BJ (cell line): ENCODE measurements at places on chromosomes 5 and 9. TPM values are rescaled to one million over a fixed set of nuclear protein-coding genes. Genes with fewer than 3 reads are reported as not detected.

EFCAB9 gene
- not detected in 2 replicates for polyA plus RNA-seq

ZBTB6 gene
- polyA plus RNA-seq, result 2.5 and 5.0 TPM in 2 replicates

DNAH5 gene
- 1.1 and 1.8 TPM in 2 replicates for polyA plus RNA-seq

TBC1D2 gene
- 38.8 and 70.3 TPM in 2 replicates for polyA plus RNA-seq

OR1K1 gene
- polyA plus RNA-seq, result not detected in 2 replicates

C7 gene
- polyA plus RNA-seq, result 0.28 and 0.31 TPM in 2 replicates

EIF4E1B gene
- polyA plus RNA-seq, result not detected in 2 replicates

SPINK13 gene
- polyA plus RNA-seq, result not detected in 2 replicates

NTNG2 gene
- 0.44 and 0.74 TPM in 2 replicates for polyA plus RNA-seq

RANBP3L gene
- not detected in 2 replicates for polyA plus RNA-seq

TIFAB gene
- polyA plus RNA-seq, result not detected in 2 replicates

C5orf58 gene
- not detected in 2 replicates for polyA plus RNA-seq

PTPRD gene
- 0.39 and 0.48 TPM in 2 replicates for polyA plus RNA-seq

TAF11L14 gene
- polyA plus RNA-seq, result not detected in 2 replicates

ATP10B gene
- not detected in 2 replicates for polyA plus RNA-seq

LOX gene
- polyA plus RNA-seq, result 632 and 668 TPM in 2 replicates

PCDHA5 gene
- not detected in 2 replicates for polyA plus RNA-seq

STPG3 gene
- polyA plus RNA-seq, result not detected in 2 replicates

INVS gene
- polyA plus RNA-seq, result 9.7 and 16.1 TPM in 2 replicates

CNTFR gene
- 0.09 TPM in 1 of 2 replicates, not detected in the other for polyA plus RNA-seq

IFNA21 gene
- polyA plus RNA-seq, result not detected in 2 replicates

ENG gene
- polyA plus RNA-seq, result 23.3 and 44.6 TPM in 2 replicates

GARIN3 gene
- not detected in 2 replicates for polyA plus RNA-seq

SEMA4D gene
- polyA plus RNA-seq, result 0.38 and 0.50 TPM in 2 replicates

ZDHHC11 gene
- 0.10 and 0.15 TPM in 2 replicates for polyA plus RNA-seq

SGCD gene
- 17.0 and 26.7 TPM in 2 replicates for polyA plus RNA-seq

MCC gene
- polyA plus RNA-seq, result 2.3 TPM in 2 replicates

ADAMTSL2 gene
- not detected in 2 replicates for polyA plus RNA-seq

CD74 gene
- 0.28 and 0.31 TPM in 2 replicates for polyA plus RNA-seq

KIF20A gene
- 49.2 and 54.5 TPM in 2 replicates for polyA plus RNA-seq

DMRT3 gene
- not detected in 2 replicates for polyA plus RNA-seq

NEUROG1 gene
- polyA plus RNA-seq, result not detected in 2 replicates
